Colonic mucosa (tissue), 4 donors: ENCODE measurements at places on chromosomes 5 and 9.

DNA sequence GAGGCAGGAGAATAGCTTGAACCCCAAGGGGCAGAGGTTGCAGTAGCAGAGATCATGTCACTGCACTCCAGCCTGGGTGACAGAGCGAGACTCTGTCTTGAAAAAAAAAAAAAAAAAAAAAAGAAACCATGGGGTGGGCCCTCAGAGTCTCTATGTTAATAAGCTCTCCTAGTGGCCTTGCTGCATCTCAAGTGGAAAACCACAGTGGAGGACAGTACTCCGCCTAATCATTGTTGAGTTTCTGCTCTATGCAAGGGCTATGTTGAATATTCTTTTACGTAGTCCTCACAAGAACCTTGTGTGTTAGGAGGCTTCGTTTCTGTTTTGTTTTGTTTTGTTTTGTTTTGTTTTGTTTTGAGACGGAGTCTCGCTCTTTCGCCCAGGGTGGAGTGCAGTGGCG lies 48.9 kb downstream of the TJP2 start:
- no peak for DNase-seq

- no peak for DNase-seq
These were observed 31.7 kb upstream of the TRIM14 start for GRCh38 chr9:98150721-98151120.

DNA sequence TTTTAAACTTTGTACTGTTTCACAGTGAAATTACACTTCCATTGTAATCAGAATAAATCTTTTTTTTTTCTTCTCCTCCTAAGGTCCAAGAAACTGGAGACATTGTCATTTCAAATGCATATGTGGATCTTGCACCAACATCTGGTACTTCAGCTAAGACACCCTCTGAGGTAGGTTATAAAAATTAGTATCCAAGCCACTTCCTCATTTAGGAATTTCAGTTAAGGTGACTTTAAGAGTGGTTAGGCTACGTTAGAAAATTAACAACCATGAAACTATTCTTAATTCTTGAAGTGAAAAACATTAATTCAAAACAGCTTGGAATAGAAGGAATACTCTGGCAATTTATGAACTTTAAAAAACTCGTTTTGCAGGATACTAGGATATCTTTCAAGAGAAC lies 77.5 kb downstream of the HSD17B4 start:
- no peak for DNase-seq

DNA sequence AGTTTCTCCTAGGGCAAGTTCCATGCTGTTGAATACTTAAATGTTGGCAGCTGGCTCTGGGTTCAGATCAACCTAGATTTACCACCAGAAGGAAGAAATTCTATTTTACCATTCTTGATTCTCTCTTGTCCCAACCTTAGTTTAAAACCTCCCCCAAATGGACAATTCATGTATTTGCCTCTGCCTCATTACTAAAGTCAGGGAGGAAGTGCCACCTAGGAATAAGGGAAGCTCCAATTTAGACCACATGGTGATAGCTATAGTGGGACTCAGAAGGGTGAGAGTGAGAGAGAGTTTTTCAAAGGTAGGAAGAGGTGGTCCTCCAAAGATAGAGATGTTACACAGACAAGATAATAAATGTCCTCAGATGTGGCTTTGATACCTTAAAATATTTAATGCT lies 53.4 kb upstream of the PAM start:
- DNase-seq, result no peak

DNA sequence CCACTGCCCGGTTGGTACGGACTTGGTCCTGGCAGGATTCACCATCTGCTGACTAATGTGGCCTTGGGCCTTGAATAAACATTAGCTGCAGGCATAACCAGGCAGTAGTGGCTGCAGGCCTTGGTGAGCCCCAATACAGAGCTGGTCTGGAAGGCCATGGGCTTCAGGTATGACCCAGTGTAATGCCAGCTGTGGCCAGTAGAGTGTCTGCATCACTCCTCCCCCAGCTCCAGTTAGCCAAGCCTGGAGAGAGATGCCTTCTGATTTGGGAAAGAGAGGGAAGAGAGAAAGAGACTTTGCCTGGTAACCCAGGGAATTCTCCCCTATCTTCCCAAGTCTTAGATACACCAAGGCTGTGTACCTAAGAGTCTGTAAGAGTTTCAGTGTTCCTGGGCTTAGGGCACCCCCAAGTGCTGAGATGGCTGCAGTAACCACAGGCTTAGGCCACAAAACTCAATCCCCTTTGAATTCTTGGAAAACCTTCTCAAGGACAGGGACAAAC lies 5.6 kb upstream of the C5 start:
- DNase-seq, result no peak

DNA sequence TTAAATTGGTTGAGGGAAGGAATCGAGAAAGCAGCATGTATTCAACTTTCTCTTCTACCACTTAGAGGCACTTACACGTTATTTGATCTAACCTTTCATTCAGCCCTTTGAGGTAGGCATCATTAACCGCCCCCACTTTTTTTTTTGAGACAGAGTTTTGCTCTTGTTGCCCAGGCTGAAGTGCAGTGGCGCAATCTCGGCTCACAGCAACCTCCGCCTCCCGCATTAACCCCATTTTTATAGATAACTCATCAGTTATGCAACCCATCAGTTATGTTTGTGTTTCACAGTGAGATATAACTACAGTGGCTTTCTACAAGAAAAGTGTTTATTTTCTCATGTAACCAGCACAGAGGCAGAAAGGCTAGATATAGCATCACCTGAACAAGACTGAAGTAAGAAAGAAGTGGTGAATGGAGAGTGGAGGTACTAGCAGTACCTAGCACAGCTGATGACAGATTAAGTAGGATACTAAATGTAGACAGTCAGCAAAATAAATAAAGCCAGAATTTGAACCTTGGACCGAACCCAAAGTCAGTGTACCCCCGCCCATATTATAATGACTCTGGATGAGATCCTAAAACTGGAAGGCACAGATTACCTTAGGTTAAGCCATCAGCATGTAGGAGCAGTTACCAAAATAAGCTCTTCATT lies 91.2 kb downstream of the PJA2 start:
- DNase-seq, result no peak
